ENCODE measurements at places on chromosomes 4 and X.

DNA sequence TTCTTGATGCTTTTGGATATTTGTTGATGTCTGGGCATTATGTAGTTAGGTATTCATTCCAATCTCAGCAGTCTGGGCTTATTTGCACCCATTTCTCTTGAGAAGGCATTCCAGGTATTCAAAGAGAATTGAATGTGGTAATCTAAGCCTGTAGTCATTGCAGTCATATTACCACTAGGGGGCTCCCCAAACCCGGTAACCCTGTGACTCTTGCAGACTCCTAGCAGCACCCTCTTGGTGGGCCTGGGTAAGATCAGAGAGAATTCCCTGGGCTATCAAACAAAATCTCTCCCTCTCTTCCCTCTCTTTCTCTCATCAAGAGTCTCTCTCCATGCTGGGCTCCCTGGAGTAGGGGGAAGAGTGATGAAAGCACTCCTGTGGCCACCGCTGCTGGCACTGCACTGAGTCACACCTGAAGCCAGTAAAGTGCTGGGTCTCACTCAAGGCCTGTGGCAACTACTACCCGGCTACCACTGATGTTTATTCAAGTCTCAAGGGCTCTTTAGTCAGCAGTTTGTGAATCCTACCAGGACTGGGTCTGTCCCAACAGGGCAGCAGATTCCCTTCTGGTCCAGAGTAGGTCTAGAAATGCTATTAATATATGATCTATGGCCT is 187.7 kb upstream of the NUDT10 start:
- DNase-seq: peak; percentile 79

GRCh38 chr4:76960014-76960413 is 10.5 kb downstream of the SEPTIN11 start:
- no peak for DNase-seq

- DNase-seq: no peak
Observed at GRCh38 chrX:22053481-22053880, 21.4 kb downstream of the PHEX start.

DNA sequence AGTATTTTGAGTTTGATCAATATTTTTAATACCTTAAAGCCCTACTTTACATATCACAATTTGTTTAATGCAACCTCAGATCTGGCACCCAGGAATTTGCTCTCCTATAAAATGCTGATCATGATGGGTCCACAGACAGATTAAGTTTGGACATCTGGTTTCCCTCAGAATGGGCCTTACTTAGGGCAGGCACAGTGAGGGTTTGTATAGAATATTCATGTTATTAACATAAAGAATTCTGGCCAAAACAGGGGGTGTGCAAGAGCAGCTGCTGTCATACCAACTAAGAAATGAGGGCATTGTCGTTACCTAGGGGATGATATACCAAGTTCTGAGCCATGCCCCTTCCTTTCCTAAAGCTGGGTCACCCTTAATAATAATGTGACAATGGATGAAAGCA is 37.5 kb upstream of the CENPU start:
- DNase-seq: no peak

- no peak for DNase-seq
Observed at GRCh38 chrX:110086162-110086915, 83.4 kb downstream of the TMEM164 start.

DNA sequence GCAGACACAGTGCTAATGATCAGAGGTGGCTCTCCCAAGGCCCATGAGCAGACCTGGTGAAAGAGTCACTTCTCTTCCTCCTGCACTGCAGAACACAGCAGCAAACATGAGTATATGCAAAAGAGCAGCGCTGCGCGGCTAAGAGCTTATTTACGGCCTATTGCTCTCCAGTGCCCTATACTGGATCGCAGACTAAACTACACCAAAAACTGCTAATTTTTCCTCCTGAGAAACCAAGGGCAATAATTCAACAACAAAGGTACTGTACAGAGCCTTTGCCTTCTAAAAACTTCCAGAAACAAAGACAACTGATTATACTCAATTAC is 702.5 kb downstream of the ARAP2 start:
- DNase-seq: no peak

GRCh38 chrX:45632506-45632905 is 431.8 kb upstream of the DIPK2B start:
- peak; percentile 7 for DNase-seq

- DNase-seq: peak; percentile 53
Observed at GRCh38 chrX:69603566-69604194, 12.2 kb upstream of the EDA start.

DNA sequence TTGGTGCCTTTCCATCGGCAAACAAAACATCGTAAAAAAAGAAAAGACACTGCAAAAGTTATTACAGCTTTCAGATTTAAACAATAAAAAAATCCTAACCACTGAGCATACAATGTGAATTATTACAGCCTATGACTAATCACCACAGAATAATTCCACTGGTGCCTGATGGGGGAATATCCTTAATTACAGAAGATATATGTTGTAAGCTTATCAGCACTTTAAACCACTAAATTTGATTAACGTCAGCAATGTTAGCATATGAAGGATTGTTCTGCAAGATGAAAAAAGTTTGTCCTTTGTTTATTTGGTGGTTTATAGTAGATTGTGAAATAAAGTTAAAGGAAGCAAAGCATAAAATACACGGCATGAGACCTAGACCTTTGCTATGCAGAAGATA is 210.2 kb upstream of the ADAMTS3 start:
- DNase-seq: no peak

DNA sequence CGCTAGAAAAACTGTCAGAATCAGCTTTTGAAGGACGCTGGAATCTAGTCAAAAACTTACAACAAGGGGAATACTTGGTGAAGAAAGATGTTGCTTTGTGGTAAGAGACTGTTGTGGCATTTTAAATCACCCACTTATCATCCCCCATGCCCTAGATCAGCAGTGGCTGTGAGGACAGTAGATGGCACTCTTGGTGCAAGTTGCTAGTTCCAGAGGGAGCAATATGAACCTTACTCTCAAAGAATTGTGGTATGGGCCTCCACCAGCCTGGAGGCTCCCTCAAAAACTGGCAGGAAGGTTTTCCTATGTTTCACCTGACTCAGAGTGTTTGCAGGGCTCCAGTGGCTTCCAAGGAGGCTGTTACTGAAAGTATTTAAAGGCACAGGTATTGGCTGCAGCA is 37.7 kb upstream of the SLC16A2 start:
- peak; percentile 69 for DNase-seq

DNA sequence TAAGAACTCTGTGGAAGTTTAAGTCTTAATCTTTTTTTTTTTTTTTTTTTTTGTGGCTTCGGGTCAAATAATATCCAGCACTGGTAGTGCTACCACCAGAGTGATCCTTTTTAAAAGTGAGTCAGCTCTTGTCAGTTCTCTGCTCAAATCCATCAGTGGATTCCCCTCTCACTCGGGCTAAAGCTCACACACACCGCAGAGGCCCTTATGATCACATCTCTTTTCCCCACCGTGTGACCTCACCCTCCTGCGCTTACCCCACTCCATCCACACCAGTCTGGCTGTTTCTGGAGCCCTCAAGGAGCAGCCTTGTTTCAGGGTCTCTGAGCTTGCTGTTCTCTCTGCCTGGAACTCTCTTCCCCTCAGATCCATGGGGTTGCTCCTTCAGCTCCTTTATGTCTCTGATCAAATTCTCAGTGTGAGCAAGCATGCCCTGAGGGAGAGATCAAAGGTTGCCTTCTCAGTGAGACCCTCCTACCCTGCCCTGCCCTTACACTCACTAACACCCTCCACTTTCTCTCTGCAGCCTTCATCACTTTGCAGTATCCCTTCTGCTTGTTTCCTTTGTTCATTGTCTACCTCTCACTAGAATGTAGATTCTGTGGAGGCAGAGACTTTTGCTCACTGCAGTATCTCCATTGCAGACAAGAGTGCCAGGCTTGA is 19.8 kb upstream of the BEND4 start:
- peak; percentile 63 for DNase-seq

GRCh38 chr4:110635163-110635865 is 12.4 kb upstream of the PITX2 start:
- no peak for DNase-seq

GRCh38 chr4:84220990-84221389 is 278.1 kb downstream of the NKX6-1 start:
- DNase-seq: no peak

DNA sequence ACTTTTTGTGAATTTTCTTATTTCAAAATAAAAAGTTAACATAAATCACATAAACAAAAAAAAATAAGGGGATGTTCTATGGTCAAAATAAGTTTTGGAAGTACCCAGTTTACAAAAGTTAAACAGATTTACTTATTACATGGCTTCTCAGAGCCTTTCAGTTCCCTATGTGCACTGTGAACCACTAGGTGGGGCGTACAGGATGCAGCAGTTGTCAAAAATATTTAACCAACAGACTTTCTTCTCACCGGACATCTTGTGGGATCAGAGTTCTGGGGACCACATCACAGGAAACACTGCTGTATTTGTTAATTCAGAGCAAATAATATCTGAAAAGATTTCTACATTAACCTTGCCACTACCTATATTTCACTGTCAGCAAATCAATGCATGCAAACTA is 74.1 kb downstream of the SMARCA1 start:
- no peak for DNase-seq

DNA sequence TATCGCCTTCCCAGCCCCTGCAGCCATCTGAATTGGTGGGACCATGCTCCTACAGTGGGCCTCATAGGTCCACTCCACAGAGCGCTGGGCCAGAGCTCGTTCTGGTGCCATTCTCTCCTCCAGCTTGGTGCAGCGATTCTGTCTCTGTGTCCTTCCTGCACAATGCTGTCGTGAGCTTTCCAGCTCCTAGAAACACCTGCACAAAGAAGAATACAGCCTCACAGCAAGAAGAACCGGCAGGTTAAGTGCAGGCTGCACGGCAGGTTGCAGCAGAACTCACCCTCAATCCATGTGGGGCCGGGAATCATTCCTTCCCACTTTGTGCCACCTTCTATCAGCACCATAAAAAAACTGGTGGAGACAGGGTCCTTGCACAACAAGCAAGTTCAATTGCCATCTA is 101.2 kb upstream of the ENPP6 start:
- DNase-seq: no peak

DNA sequence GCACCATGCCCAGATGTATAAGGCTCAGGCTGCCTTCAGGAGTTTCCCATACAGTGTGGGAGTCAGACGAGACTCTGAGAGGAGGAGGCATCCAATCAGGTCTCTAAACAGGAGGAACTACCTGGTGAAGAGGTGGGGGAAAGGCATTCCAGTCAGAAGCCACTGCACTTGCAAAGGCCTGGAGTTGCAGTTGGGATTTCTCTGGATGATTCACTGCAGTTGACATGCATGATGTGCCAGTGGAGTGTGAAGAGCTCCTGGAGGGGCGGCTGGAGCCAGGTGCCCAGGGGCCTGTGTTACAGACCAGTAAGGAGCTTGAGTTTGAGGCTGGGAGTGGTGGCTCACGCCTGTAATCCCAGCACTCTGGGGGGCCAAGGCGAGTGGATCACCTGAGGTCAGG is 339.1 kb downstream of the ARHGAP10 start:
- no peak for DNase-seq

DNA sequence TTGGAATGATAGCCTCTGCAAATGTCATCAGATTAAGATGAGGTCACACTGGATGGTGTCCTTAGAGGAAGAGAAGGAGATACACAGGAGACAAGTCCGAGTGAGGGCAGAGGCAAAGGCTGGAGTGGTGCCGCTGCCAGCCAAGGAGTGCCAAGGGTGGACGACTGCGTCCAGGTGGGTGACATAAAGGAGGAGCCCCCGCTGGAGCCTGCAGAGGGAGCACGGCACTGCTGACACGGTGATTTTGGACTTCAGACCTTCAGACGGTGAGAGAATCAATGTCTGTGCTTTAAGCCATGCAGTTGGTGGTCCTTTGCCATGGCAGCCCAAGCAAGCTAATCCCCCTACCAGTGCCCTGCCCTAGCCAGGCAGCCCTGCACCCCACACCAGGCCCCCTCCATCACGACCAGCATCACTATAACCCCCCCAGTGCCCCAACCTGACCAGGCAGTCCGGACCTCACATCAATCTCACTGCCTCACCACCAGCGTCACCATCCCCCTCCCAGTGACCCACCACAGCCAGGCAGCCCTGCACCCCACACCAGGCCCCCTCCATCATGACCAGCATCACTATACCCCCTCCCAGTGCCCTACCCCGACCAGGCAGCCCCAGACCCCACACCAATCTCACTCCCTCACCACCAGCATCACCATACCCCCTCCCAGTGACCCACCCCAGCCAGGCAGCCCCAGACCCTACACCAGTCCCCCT is 130.0 kb downstream of the HMX1 start:
- no peak for DNase-seq

Measured in ELF-1 (cell line).